Stimulated activated CD8-positive, alpha-beta memory T cell treated with anti-CD3 and anti-CD28 coated beads, Interleukin-7, amount 100 ng/mL, for 1 hour (primary cell): ENCODE measurements at places on chromosomes 4 and X.

GRCh38 chr4:188987011-188987410, 847.8 kb downstream of the TRIML1 start:
- no peak for DNase-seq

GRCh38 chr4:82044141-82044993, 329.4 kb downstream of the HNRNPD start:
- no peak for DNase-seq

DNA sequence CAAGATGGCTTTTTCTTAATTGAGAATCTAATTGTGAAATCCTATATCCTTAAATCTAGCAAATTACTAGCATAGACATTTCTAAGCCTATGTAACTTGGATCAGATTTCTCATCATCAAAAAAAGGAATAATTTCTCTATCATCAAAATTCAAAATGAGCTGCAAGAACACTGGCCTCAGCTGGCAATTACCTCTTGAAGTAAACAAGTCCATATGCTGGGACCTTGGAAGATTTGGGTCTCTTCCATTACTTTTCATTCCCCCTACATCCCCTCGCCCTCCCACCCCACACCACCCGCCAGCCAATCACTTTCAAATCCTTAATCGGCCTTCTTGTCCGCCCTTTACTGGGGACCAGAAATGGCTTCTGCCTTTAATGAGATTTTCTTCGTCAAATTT, 23.3 kb upstream of the MBTPS2 start:
- no peak for DNase-seq

DNA sequence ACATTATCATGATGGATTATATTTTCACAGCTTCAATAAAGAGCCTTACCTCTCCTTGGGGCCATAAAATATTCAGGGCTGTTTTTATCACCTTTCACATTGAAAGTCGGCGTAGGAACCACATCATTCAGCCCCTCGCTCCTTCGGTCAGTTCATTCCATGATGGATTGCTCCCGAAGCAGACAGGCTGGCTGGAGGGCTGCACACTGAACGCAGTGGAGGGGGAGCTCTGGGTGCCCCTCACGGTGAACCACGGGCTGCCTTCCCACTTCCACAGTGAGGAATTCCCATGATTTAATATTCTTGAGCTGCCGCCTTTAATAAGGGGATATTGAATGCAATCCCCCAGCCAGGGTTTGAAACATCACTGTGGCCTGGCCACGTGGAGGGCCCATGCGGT, 16.0 kb downstream of the PPP2R2C start:
- DNase-seq, result no peak

DNA sequence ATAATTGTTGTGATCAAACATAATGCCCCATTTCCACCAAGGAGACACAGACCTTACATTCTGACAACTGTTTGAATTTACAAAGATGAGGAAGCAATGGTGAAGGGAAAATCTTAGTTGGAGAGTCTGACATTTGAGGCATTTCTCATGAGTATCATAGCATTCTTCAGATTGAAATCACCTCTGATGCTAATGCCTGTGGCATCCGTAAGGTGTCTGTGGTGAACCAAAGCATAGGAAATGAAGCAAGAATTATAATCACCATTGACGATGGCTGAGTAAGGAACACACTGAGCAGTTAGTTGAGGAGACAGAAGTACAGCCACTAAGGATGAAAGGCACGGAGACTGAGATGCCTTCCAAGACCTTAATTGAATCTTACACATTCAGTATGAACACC, 575.7 kb downstream of the TRIML1 start:
- no peak for DNase-seq

DNA sequence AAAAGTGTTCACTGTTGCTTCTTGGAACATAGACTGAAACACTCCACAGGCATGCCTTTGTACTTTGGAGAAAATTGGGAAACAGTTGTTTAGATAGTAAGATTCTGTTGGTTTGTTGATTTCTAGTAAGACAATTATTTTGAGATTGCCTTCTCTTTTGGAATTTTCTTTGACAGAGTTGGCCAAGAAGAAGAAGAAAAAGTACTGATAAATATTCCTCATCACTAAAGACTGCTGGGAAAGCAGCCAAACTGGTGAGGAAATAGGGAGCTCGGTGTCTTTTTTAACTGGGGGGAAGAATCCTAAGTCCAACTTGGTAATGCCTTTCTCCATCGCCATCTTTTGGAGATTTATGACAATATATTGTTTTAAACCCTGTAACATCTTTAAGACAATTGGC, 370.7 kb downstream of the GPAT3 start:
- no peak for DNase-seq

GRCh38 chr4:110138551-110138950, 59.9 kb downstream of the ELOVL6 start:
- DNase-seq, result no peak

GRCh38 chr4:26388671-26389070, 67.9 kb downstream of the RBPJ start:
- DNase-seq, result no peak

GRCh38 chr4:6147441-6147840, 52.9 kb downstream of the JAKMIP1 start:
- DNase-seq, result no peak

DNA sequence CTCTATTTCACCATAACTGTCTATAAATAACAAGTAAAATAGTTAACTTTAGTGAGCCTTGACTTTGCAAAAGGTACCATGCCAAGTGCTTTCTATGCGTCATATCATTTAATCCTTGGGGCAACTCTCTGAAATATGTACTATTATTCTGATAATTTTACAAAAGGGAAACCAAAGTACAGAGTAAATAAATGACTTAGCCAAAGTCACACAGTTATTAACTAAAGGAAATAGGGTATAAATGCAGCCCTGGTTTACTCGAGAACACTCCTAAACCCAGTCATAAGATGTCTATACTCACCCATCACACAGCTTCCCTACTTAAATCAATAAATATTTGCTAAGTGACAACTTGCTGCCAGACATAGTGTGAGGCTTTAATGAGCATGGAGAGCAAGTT, 14.4 kb downstream of the KCTD8 start:
- no peak for DNase-seq

DNA sequence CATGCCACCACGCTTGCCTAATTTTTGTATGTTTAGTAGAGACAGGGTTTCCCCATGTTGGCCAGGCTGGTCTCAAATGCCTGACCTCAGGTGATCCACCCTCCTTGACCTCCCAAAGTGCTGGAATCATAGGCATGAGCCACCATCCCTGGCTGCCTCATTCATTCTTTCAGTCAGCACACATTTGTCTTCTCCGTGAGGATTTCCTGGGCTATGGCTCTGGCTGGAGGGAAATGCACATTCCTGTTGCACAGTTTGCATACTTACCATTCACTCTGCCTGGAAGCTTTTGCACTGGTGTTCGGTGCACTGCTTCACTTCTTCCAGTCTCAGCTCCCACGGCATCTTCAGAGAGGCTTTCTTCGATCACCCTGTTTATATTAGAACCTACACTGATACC, 267.8 kb downstream of the STIM2 start:
- DNase-seq, result no peak

GRCh38 chrX:105694839-105695238, 127.5 kb upstream of the NRK start:
- DNase-seq, result no peak

- DNase-seq, result no peak
These were observed 149.8 kb upstream of the TLL1 start for GRCh38 chr4:165723051-165723795.

DNA sequence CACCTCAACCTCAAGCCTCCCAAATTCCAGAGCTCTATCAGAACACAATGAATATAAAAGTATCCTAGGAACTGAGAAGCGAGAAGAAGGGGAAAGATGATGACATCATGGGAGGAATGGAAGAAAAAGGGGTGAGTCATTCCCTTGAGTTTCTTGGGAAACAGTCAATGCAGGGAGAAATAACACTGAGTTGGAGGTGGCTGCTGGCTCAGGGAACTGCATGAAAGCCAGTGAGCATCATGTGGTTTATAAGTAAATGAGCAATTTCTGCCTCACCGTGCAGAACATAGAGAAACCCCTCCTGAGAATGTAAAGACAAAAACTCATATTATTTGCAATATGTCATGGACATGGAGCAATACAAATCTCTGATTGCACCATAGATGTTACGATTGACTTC, 73.3 kb downstream of the SHOX start:
- DNase-seq, result no peak

GRCh38 chrX:71998836-71999509, 88.3 kb downstream of the NHSL2 start:
- DNase-seq, result no peak

DNA sequence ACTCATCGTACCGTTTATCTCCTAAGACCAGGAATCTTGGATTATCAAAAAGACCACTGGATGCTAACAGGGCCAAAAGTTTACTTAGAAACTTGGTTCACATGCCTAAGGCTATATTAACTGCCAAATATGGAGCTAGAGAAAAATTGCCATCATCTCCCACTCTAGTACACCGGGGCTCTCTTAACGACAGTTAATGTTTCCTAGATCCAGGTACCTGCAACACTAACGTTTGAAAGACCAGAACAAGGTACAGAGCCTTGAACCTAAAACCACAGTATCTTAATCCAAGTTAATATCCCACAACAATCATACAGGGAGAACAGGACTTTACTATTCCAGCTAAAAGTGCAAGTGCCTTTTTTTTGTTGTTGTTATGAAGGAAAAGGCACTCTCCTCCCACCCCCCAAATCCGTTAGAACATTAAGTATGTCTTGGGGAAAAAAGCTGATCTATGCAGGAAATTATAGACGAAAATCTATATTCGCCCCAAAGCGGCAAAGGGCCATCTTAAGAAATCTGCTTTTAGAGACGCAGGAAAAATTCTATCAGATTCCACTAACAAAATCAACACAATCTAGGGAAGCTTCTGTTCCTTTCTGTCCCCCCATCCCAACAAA, 1.3 kb downstream of the G3BP2 start:
- no peak for DNase-seq

DNA sequence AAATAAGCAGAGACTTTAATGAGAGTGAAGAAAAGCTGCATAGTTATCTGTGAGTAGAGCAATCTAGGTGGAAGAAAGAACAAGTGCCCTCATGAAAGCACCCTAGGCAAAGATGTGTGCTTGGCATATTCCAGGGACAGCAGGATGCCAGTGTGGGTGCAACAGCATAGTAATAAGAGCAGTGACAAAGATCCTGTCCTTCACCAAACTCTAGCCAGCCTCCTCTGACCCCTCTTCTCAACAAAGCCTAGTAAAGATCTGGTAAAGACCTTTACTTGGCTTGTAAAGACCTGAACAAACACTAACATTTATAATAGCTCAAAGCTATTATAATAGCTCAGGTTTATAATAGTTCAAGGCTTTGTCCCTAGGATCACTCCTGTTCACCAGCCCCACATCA, 735.4 kb downstream of the PCDH7 start:
- DNase-seq, result no peak

GRCh38 chrX:129800186-129800585, 20.4 kb downstream of the SASH3 start:
- no peak for DNase-seq

DNA sequence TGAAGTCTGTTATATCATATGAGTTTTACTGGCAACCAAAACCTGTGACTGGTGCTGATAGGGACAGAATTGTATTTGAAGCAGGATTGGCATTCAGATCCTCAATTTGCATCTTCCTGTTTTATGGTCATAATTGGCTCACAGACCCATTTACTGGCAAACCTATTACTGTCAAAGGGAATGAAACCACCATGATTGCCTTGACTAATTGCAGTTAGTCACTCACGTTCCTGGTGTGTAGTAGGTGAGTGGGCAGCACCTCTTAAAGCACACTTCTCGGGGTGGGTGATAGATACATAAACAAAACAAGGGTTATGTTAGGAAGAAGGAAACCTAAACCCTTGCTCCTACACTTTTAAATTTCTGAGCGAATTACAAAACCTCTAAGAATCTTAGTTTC, 81.0 kb downstream of the PPEF2 start:
- no peak for DNase-seq

DNA sequence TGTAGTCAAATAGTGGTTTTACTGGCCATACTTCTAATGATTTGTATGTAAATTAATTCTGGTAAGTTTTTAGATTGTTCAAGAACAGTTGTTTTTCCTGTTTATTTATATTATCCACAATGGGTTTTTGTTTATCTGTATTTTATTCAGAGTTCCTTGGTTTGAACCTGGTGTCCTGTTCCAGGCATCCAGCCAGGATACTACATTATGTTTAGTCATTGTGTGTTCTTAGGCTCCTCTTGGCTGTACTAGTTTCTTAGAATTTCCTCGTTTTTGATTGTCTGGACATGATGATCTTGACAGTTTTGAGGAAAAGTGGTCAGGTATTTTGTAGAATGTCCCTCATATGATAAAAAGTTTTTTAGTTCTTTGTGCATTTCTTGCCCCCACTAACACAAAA, 7.8 kb downstream of the TIGD2 start:
- DNase-seq, result no peak

DNA sequence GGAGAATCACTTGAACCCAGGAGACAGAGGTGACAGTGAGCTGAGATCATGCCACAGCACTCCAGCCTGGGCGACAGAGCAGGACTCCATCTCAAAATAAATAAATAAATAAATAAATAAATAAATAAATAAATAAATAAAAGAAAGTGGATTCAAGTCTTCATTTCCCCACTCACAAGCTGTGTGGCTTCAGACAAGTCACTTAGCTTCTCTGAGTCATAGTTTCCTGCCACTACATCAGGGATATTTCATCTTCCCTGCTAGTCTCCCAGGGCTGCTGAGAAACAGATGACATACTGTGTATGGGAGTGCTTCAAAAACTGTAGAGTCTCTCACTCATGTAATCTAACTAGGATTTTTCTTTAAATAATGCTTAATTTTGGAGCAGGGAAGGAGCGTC, 37.2 kb downstream of the TBC1D9 start:
- no peak for DNase-seq

DNA sequence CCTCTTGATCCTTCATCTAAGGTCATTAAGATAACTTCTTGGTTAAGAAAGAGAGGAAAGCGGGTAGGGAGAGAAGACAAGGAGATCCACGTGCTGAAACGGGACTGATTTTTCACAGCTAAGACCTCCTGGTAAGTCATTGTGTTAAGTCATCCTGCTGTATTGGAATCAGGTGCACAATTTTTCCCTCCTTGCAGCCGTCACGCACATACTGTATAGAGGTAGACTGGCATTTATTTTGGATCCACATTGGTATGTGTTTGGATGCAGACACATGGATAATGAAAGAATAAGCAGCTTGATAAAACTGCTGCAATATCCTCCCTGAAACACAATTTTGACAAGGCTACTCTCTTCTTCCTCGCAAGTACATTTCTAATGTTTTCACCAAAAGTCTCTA, 60.1 kb upstream of the NAP1L5 start:
- DNase-seq, result no peak
